ENCODE measurements at places on chromosomes 16 and 17.

GRCh38 chr16:85194307-85195270 is 82.3 kb upstream of the CIBAR2 start:
- no peak for DNase-seq

- no peak for DNase-seq
Observed at GRCh38 chr16:24850289-24850938, 4.7 kb downstream of the SLC5A11 start.

DNA sequence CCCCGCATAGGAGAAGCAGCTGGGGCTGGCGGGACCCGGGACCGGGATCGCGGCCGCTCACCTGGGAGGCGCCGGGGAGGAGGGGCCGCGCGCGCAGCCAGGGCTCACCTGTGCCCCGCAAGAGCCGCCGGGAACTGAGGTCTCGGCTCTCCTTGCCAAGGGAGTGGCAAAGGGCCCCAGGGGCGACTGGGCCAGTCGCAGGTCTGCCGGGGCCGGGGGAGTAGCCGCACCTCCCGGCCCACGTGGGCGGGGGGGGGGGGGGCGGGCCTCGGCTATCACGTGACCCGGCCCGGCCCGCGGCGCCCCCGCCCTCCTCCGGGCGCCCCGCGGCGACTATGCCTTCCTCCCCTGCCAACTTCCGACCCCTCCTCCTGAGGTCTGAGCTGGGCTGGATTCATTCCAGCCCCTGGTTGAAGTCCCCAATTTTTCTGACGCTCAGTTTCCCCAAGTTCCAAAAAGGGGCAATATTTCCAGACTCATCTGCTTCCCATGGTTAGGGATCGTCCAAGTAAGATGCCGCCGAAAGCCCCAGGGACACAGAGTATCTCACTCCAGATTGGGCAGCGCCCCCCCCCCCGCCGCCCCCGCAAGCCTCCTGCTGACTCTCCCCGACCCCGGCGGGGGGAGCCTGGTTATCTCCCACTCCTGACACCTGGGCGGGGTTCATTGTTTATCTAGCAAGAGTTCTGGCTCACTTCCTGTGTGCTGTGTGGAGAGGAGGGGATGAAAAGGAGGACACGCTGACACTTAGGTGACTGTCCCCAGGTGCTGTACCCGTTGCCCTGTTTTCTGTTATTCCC is at the start of gene TMC6:
TMC6 (minus strand) TSS at position 205 of the 800 bp plus-strand sequence. CDS start 1,923 bp downstream, outside the sequence.
- DNase-seq: peak; percentile 57

DNA sequence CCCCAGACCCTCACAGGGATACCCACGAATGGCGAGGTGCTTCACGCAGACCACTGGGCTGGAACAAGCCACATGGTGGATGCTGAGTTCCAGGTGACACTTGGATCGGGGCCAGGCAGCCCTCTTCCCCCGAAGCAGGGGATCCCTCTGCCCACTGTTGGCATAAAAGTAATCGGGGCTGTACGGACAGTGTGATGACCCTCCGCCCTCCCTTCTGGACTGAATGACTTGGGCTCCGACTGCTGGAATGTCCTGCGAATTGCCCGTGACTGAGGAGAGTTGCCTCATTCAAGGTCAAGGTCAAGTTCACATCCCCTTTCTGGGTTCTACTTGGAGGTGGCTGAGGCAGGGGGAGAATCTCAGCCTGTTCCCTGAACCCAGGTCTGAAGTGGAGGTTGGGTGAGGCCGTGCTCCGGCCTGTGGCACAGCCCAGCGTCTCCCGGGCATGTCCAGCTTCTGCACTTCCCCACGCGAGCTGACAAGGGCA is 28.5 kb upstream of the CREBBP start:
- DNase-seq: no peak

- no peak for DNase-seq
Observed at GRCh38 chr16:6189216-6189615, 1091.6 kb upstream of the EEF2KMT start.

DNA sequence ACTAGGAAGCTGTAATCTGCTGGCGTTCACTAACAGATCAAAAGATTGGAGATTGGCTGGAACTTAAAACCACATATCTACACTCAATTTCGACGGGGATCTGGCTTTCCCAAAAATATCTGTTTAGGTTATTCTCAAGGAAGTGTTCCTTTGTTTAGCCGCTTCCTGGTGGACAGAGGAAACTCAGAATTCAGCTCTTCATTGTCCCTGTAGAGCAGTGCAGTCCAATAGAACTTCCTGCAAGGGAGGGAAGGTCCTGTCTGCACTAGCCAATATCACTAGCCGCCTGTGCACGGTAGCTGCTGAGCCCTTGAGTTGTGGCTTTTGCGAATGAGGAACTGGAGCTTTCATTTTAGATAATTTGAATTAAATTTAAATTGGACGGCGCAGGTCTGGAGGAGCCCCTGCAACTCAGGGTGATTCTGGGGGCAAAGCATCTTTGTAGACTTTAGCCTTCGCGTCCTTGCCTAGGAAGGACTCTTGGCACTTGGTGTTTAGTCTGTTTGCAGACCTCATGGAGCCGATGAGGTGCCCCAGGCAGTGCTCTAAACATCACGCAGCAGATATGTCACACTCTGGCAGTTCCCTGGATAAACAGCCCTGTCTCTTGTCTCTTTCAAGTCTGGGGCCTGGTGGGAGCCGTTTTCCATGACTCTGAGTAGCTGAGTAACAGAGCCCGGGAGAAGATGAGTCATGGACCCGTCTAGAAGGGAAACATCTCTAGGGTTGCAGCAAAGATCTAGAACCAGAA is 122.2 kb downstream of the CCDC182 start:
- no peak for DNase-seq

GRCh38 chr17:35793257-35793656 is 2.2 kb downstream of the MMP28 start:
- DNase-seq: no peak

All from stimulated activated CD4-positive, alpha-beta T cell treated with anti-CD3 and anti-CD28 coated beads, Interleukin-12 subunit alpha, Interleukin-12 subunit beta, amount 100 ng/mL, for 48 hours (primary cell).